ENCODE measurements at places on chromosomes 1 and 21.

- DNase-seq, result peak; percentile 53
Measured at GRCh38 chr1:91872559-91873081, 13.3 kb downstream of the TGFBR3 start.

DNA sequence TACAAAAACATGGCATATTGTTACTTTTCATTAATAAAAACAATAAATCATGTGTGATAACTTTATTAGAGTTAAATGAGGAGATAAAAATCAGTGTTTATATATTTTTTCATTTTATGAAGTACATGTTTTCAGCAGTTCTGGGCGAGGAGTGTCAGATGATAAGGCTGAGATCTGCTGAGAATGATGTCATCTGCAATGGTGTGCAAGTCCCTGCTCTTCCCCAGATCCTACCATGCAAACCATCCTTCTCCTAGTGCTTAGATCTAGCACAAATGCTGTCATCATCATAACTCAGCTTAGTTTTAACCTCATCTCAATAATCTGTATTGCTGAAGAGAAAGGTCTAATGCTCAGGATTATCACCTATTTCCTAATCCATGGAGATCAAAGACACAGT is 214.4 kb upstream of the DAB1 start:
- no peak for DNase-seq

GRCh38 chr1:2475571-2475970 is 518 bp upstream of the PLCH2 start:
- no peak for DNase-seq

DNA sequence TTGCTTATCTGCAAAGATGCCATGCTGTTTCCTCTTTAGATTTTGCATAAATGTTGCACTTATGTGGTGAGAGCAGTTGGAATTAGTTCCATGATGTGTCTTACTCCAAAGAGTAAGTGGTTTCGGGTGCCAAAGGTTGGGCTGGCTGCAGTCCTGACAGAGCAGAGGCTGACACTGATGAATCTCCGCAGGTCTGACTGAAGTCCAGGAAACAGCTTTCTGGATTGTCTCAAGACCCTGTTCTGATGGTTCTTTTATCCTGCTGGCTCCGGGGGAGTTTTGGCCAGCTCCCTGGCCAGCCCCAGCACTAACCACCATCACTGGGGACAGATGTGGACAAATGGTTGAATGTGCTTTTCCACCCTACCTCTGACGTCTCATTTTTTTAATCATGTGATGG is 207.2 kb upstream of the KIAA0040 start:
- DNase-seq, result no peak

DNA sequence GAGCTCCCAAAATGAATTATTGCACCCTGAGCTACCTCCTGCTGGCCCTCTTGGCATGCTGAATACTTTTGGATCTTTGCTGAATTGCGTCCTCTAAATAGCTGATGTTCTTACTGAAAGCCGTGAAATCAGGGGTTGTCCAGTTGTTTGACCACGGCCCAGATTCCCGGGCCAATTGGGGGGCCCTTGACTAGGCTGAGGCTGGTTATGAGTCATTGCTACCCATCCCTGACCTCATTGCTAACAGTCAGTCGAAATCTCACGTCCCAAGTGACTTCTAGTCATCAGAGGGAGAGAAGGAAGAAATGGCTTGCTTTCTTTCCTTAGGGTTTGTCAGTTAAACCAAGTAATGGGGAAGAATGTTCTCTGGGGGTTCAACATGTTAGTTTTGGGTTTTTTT is 37.4 kb downstream of the SMYD2 start:
- no peak for DNase-seq

- no peak for DNase-seq
Measured at GRCh38 chr1:178301141-178301540, 195.6 kb downstream of the CLEC20A start.

DNA sequence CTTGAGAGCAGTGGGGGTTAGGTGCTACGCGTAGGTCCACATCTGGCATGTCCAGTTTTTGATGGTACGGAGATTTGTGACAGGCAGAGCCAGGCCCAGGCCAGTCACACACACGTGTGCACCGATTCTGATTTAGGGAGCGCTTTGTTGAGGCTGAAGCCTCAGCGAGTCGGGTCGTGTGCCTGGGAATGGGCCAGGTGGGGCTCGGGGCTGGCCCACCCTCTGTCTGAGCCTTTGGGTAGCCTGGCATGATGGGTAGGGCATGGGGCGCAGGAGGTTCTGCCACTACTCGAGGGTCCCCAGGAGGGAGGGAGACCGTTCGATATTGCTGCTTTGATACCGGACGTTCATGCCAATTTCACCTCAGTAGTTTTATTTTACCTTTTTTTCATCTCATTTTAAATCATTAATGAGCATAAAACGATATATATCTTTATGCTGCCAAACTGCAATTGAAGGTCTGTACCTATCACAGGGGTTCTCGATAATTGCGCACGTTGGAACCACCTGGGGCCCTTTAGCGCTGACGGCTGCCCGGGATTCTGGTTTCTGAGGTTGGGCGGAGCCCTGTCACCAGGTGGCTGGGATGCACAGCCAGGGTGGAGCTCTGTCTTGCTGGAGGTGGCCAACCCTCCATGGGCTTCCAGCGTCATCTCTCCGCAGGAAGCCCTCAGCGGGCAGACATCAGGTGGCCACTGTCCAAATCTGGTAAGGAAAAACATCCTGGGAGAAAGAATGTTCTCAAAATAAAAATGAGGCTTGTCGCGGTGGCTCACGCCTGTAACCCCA is 71.9 kb downstream of the SCCPDH start:
- no peak for DNase-seq

DNA sequence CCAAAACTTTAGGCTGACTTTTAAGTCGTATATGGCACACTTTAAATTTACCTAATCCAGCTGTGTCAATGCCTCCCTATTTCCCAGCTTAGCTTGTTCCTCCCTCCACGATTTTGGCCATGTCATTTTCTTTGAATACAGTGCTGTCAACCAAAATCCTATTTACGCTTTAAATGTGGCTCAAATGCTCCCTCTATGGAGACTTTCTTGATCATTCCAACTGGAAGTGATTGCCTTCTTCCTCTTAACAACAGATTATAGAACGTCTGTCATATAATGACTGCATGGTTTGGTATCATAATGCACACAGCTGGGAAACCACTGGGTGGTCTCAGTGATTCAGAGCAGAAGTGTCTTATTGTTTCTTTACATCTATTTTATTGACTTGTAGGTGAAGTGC is 18.9 kb upstream of the BATF3 start:
- DNase-seq, result no peak

GRCh38 chr1:97989094-97989680 is 68.4 kb upstream of the DPYD start:
- no peak for DNase-seq
